ENCODE measurements at places on chromosomes 5 and 9.
A peak's percentile ranks its signal among the peaks of the same experiment; 100 is the strongest.

DNA sequence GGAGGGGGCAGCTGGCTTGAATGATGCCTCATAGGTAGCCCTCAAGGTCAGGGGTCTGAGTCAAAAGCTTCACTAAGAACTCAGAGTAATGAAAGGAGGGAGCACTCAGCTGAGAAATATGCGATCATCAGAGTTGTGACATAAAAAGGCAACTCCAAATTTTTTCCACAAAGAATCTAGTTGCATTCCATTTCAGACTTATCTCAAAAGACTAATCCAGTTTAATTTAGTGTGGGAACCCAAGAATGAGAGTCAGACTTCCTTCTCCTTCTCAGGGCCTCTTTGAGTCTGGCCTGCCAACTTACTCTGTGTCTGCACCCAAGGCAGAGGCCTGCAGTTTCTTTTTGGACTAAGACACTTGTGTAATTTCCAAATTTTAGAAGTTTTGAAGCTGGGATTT, 34.7 kb downstream of the GABRP start:
- no peak for DNase-seq

DNA sequence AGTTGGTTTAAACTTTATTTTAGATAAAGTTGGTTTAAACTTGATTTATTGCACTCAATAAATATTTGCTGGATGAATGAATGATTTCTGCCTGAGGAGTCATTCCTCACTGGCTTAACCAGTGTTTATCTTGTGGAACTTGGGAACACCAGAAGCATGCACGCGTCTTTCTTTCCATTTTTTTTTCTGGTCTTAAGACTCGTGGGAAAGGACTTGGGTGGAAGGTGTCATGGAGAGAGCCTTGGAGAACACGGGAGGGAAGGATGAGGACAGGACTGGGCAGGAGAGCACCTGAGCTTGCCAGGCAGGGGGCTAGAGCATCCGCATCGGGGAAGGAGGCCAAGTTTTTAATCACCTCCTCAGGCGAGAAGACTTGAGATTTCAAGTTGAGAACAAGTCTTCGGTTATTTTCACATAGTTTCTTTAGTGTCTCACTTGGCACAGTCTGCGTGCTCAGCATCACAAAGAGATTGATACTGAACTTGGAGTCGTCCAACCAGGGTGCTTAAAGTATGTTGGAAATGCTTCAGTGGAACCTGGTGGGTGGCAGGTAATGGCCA, 144.2 kb downstream of the PDZD2 start:
- DNase-seq = no peak

DNA sequence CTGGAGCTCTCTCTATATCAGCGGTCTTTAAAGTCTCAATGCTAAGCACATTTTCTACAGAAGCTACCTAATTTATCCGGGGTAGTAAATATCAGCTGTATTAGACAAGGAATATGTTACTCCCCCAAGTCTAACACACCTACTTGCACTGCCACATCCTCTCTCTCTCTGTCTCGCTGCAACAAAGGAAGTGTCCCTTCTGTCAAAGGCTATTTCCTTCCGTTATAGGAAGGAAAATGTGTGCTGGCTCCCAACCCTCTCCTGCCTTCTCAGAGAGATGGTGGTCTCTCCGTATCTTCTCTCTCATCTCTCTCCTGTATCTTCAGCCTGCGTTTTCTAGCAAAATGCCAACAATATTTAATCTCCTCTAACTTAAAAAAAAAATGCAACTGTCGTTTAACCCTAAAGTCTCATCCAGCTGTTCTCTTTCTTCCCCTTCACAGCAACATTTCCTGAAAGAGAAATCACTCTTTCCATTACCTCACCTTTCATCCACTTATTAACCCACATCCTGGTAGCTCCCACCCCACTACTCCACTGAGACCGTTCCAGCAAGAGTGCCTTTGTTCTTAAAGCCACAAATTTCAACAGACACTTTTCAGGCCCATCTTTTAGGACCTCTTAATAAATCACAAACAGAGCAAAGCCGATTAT, 2.3 kb downstream of the TTF1 start:
- peak; percentile 16 for DNase-seq

GRCh38 chr9:102185371-102185770, 446.9 kb upstream of the GRIN3A start:
- no peak for DNase-seq

GRCh38 chr9:82563094-82563493, 499.8 kb downstream of the RASEF start:
- DNase-seq = no peak

- no peak for DNase-seq
Observed at GRCh38 chr9:113707953-113708695, 168.0 kb upstream of the ZNF618 start.
